CD8-positive, alpha-beta memory T cell (primary cell): ENCODE measurements at places on chromosomes 5 and 9. TPM values are rescaled to one million over a fixed set of nuclear protein-coding genes. Genes with fewer than 3 reads are reported as not detected.

- H3K4me3 ChIP-seq = no peak overlapping the region
- no peaks in the 10 kb centered on the region for H3K4me1 ChIP-seq
- no peak overlapping the region for H3K27ac ChIP-seq
- H3K36me3 ChIP-seq = no peaks in the 10 kb centered on the region
These were observed 2.1 kb upstream of the IRX4 start for GRCh38 chr5:1884678-1885403.

DNA sequence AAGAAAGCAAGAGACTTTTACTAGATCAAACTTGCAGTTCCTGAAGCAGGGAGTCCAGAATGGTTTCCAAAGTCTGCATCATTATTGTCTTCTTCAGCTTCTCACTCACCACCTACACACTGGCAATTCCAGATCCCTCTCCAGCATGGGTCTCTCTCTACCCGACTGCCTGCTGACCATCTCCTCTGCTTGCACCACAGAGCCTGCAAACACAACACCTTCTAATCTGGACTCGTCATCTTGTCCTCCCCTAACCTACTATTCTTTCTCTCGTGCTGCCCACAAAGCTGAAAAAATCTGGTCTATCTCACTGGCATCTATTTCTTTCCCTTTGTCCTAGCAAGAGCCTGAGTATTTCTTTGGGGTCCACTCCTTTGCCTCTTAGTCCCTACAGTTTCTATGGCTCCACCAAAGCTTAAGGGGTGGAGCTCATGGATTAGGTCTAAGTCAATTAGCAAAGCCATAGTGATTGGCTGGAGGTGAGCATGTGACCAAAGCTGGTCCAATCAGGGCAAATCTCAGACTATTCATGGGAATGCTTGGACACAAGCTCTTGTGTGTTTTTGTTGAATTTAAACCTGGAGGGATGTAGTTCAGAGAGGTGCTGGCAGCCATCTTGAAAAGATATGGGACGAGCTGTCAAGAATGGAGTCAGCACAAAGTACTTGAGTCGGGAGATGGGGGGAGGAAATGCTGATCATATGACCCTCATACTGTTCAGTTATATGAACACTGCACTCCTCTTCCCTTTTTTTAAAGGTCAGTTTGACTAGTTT is 63.5 kb downstream of the GALNT12 start:
- DNase-seq = no peak
- H3K4me3 ChIP-seq = no peak overlapping the region
- no peaks in the 10 kb centered on the region for H3K36me3 ChIP-seq
- no peaks in the 10 kb centered on the region for H3K27me3 ChIP-seq
- no peak overlapping the region for H3K27ac ChIP-seq
- no peaks in the 10 kb centered on the region for H3K4me1 ChIP-seq

DNA sequence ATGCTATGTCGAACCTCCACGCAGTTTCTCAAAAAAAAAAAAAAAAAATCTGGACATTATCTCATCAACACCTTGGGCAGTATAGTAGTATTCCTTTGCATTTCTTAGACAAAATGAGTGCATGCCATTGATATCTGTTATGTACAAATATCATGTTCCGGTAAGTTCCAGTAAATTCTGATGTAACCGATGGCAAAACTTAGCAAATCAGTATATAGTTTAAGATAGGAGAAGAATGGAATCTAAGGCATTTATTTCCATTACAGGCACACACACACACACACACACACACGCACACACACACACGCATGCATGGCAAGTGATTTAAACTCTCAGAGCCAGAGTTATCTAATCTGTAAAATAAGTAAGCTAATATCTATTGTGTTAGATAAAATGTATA is 356.5 kb upstream of the TUSC1 start:
- H3K27me3 ChIP-seq = no peaks in the 10 kb centered on the region
- no peak for DNase-seq
- no peaks in the 10 kb centered on the region for H3K36me3 ChIP-seq
- H3K4me3 ChIP-seq = no peak overlapping the region
- H3K4me1 ChIP-seq = no peaks in the 10 kb centered on the region

- peaks cover 5% of the 10 kb centered on the region for H3K27me3 ChIP-seq
- H3K4me1 ChIP-seq = no peaks in the 10 kb centered on the region
- H3K4me3 ChIP-seq = no peak overlapping the region
- H3K36me3 ChIP-seq = no peaks in the 10 kb centered on the region
These were observed 517.7 kb downstream of the DIRAS2 start for GRCh38 chr9:90124961-90125360.

GRCh38 chr5:59206132-59206581 is 623.3 kb downstream of the RAB3C start:
- H3K4me3 ChIP-seq = no peak overlapping the region
- H3K4me1 ChIP-seq = no peaks in the 10 kb centered on the region
- no peak overlapping the region for H3K27ac ChIP-seq
- no peaks in the 10 kb centered on the region for H3K27me3 ChIP-seq
- DNase-seq = no peak

GRCh38 chr9:91771027-91771426 is 179.0 kb downstream of the ROR2 start:
- no peak overlapping the region for H3K4me3 ChIP-seq
- H3K27ac ChIP-seq = no peak overlapping the region
- peaks cover 6% of the 10 kb centered on the region for H3K27me3 ChIP-seq
- no peaks in the 10 kb centered on the region for H3K4me1 ChIP-seq
- no peaks in the 10 kb centered on the region for H3K36me3 ChIP-seq

The GPX3 gene
- 0.63 TPM for polyA plus RNA-seq

GRCh38 chr9:68672215-68672614 is 32.8 kb upstream of the PIP5K1B start:
- H3K27me3 ChIP-seq = no peaks in the 10 kb centered on the region
- H3K4me1 ChIP-seq = no peaks in the 10 kb centered on the region
- H3K27ac ChIP-seq = no peak overlapping the region
- no peaks in the 10 kb centered on the region for H3K36me3 ChIP-seq

DNA sequence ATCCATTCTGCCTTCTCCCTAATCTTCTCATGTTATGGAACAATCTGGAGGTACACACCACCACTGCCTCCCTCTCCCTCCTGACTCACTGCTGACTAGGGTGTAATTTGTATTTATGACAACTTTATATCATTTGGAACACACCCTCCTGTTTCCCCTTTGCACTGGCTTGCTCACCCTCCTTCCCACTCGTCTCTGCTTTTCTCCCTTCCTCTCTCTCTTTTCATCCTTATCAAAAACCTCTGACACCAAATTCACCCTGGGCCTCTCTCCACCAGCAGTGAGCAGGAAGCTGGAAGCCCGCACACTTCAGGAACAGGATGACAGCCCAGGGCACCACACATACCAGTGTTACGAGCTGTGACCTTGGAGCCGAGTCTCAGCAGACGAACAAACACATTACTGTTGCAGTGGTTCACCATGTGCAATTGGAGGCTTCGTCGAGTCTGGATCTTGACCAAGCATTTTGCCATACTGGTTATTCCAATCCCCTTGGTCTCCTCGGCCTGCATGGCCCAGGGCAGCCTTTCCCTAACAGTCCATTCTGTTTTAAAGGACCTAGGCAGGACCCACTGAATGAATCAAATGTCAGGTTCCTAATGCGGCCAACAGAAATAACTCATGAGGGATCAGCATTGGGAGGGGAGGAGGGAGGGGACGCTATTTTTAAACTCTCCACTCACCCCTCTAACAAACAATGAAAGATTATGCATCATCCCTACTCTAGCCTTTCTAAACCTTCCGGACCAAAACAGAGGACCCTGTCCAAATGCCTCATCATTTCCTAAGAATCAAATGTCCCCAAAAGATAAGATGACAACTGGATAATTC is 203.9 kb upstream of the RASEF start:
- H3K4me3 ChIP-seq = no peak overlapping the region
- no peak for DNase-seq
- no peaks in the 10 kb centered on the region for H3K4me1 ChIP-seq

The OLFM1 gene
- not detected for polyA plus RNA-seq

DNA sequence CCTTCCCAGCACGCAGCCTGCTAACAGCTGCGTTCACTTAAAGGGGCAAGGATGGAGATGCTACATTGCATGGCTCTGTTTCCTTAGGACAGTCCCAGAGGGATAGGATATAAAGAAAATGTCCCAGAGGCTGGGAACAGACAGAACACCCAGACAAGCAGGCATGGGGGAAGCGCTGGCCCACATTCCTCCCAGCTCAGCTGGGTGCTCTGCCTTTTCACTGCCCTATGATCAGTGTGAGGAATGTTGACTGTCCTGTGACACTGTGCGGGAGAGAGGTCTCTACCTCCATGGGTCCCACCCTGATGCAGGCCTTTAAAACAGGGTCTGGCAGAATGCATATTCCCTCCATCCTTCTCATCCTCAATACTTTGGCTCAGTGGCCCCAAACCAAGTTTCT is 459.4 kb upstream of the DMAC1 start:
- no peak overlapping the region for H3K4me3 ChIP-seq
- no peak for DNase-seq
- no peaks in the 10 kb centered on the region for H3K27me3 ChIP-seq
- no peaks in the 10 kb centered on the region for H3K36me3 ChIP-seq
- H3K4me1 ChIP-seq = no peaks in the 10 kb centered on the region

GRCh38 chr9:76403352-76403751 is 9.1 kb upstream of the RFK start:
- no peak overlapping the region for H3K27ac ChIP-seq
- H3K27me3 ChIP-seq = no peaks in the 10 kb centered on the region

GRCh38 chr5:128538250-128539037 is 399 bp upstream of the FBN2 start:
- no peaks in the 10 kb centered on the region for H3K36me3 ChIP-seq
- no peaks in the 10 kb centered on the region for H3K4me1 ChIP-seq
- peaks cover 5% of the 10 kb centered on the region for H3K27me3 ChIP-seq
- no peak overlapping the region for H3K4me3 ChIP-seq
- no peak overlapping the region for H3K27ac ChIP-seq

The SCGB3A1 gene
- 0.95 TPM for polyA plus RNA-seq

The TRIM7 gene
- polyA plus RNA-seq = 0.74 TPM

DNA sequence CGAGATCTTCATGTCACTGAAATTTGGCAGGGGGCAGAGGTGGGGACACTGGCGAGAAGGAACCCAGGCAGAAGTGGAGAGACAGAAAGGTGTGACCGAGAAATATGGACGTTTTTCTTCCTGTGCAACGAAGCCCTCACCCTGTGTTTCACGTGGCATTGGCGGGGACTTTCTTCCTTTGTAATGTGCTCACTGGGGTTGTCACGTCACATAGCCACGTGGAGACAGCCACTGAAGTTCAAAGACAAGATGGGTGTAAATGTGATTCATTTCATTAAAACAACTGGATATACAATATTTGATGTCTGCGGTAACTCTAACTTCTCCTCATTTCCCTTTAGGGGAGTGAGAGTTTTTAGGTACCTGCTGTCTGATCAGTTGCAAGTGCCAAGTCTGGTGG is 225.7 kb downstream of the FSTL4 start:
- H3K27ac ChIP-seq = no peak overlapping the region
- H3K4me1 ChIP-seq = no peaks in the 10 kb centered on the region
- no peak overlapping the region for H3K4me3 ChIP-seq
- DNase-seq = no peak
- no peaks in the 10 kb centered on the region for H3K27me3 ChIP-seq

GRCh38 chr5:67807439-67807888 is 408.1 kb upstream of the PIK3R1 start:
- DNase-seq = no peak
- H3K27ac ChIP-seq = no peak overlapping the region
- no peak overlapping the region for H3K4me3 ChIP-seq
- H3K36me3 ChIP-seq = no peaks in the 10 kb centered on the region
- no peaks in the 10 kb centered on the region for H3K27me3 ChIP-seq

The MSX2 gene
- polyA plus RNA-seq = not detected

GRCh38 chr9:91474656-91475055 is 51.0 kb upstream of the NFIL3 start:
- H3K4me1 ChIP-seq = no peaks in the 10 kb centered on the region
- H3K36me3 ChIP-seq = no peaks in the 10 kb centered on the region
- H3K4me3 ChIP-seq = no peak overlapping the region

The HAVCR2 gene
- polyA plus RNA-seq = 7.5 TPM

DNA sequence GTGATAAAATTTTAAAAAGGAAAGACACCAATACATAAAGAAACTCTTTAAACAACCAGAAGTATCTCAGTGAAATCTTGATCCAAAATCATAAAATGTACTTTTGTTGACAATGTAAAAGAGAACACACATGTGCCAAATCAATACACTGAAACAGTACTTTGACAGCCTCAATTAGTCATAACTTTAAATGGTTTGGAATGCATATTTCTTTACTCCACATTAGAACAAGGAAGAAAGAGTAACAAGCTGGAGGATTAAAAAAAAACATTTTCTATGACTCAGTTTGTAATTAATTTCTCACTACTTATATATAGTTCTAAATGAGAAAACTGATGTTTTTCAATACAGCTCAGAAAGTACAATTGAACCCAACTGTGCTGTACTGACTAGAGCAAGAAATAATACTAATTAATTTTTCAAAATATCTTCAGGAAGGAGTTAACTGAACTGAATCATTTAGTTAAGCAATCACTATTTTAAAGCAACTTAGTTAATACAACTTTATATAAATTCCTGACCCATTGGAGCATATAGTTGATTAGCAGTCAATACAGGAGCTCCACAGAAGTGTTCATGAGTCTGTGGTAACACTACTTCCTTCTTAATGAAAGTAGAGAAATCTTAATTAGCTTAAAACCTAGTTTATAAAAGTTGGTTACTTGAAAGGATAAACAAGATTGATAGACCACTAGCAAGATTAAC is 101.0 kb downstream of the NR3C1 start:
- no peak for DNase-seq
- H3K27me3 ChIP-seq = no peaks in the 10 kb centered on the region
- peaks cover 16% of the 10 kb centered on the region for H3K36me3 ChIP-seq

DNA sequence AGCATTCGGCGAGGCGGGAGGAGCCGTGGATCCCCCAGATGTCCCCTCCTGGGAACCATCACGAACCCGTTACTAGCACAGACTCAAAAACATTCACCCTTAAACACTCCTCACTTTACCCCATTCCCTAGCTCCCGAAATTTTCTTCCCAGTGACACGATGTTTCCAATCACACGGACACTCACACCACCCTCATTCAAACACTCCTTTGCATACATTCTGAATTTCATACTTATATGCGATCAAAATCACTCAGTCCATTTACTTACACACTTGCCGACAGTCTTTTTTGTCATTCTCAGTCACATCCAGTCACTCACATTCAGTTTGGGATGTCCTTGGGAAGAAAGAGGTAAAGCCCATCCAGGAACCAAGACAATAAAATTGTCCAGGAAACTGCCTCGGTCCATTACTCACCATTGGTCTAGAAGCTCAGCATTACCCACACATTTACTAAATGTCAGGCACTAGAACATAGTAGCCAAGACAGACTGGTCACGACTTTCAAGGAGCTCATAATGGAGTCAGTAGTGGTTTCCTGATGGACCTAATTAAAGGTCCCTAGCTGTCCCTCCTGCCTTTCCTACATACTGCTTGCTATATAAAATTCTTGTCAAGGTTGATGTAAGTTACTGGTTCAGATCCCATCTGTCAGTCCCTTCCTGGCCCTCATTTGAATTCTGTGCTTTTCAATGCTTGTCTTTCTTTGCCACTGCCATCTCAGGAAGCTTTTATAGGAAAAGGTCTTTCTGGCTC is 574 bp downstream of the SLC35A4 start:
- H3K4me1 ChIP-seq = peaks cover 46% of the 10 kb centered on the region
- H3K4me3 ChIP-seq = peak overlapping the region; percentile 85
- no peak for DNase-seq
- H3K27me3 ChIP-seq = no peaks in the 10 kb centered on the region
- peaks cover 21% of the 10 kb centered on the region for H3K36me3 ChIP-seq
